Chondrocyte (in vitro differentiated cells): ENCODE measurements at places on chromosomes 3 and 15. TPM values are rescaled to one million over a fixed set of nuclear protein-coding genes. Genes with fewer than 3 reads are reported as not detected.

Gene TUSC7
- not detected in 3 replicates for total RNA-seq

Gene CELSR3
- total RNA-seq = 9.6 to 11.4 TPM (median 10.5 TPM) in 3 replicates

Gene DIS3L
- total RNA-seq = 18.6 to 26.1 TPM (median 18.9 TPM) in 3 replicates

Gene ZPLD1
- not detected in 3 replicates for total RNA-seq

Gene RBPMS2
- 1.8 to 6.0 TPM (median 4.7 TPM) in 3 replicates for total RNA-seq

Gene ADAMTS9
- total RNA-seq = 4.6 to 5.6 TPM (median 5.1 TPM) in 3 replicates

Gene THUMPD3
- 41.7 to 49.8 TPM (median 43.9 TPM) in 3 replicates for total RNA-seq

Gene RGMA
- 13.0 to 26.2 TPM (median 15.6 TPM) in 3 replicates for total RNA-seq

Gene SLC12A8
- 6.1 to 7.7 TPM (median 7.4 TPM) in 3 replicates for total RNA-seq

Gene ABTB1
- total RNA-seq = 18.1 to 27.2 TPM (median 26.7 TPM) in 3 replicates

Gene CLDN18
- not detected in 3 replicates for total RNA-seq

Gene OR5K2
- not detected in 3 replicates for total RNA-seq

Gene RLBP1
- not detected in 3 replicates for total RNA-seq

Gene MED12L
- total RNA-seq = 0.97 to 2.6 TPM (median 2.4 TPM) in 3 replicates

Gene CAPN3
- total RNA-seq = 2.8 to 3.3 TPM (median 3.2 TPM) in 3 replicates

Gene TERC
- total RNA-seq = 0.99 to 1.4 TPM in 2 of 3 replicates, not detected in the other

Gene GRIP2
- 0.20 to 0.63 TPM in 2 of 3 replicates, not detected in the other for total RNA-seq

Gene SKIL
- total RNA-seq = 94.0 to 177 TPM (median 96.0 TPM) in 3 replicates

Gene MCTP2
- 3.6 to 4.5 TPM (median 4.0 TPM) in 3 replicates for total RNA-seq

Gene CNTN6
- 2.1 to 8.3 TPM (median 2.2 TPM) in 3 replicates for total RNA-seq

- DNase-seq = no peak
These were observed 468.4 kb upstream of the MDFIC2 start for GRCh38 chr3:70780790-70781189.

DNA sequence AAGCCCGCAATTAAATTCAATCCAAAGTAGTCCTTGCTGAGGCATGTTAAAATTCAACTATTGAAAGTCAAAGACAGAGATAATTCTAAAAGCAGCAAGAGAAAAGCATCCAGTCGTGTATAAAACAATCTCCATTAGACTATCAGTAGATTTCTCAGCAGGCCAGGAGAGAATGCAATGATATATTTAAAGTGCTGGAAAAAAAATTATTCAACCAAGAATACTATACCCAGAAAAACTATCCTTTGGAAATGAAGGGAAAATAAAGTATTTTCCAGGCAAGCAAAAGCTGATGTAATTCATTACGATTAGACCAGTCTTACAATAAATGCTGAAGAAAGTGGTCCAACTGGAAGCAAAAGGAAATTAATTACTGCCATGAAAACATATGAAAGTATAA is 113.5 kb downstream of the TRIM42 start:
- DNase-seq = no peak

DNA sequence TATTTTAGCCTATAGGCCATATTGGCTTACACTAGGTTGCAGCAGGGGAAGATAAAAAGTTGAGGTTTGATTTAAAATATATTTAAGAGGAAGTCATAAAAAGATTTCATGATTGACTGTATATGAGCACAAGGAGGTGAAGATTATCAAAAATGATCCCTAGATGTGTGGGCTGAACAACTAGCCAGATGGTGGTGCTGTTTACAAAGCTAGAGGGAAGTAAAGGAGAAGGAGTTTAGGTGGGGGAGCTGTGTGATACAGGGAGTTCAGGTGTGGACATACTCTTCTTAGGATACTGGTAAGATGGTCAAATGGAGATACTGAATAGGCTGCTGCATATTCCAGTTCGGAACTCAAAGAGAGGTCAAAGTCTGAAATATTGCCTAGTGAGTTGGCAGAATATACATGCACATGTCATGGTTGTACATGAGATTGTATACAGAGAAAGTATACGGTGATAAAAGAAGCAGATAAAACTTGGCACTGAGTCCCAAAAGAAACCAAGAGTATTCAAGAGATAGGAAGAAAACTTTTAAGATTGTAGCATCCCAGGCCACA is 727.8 kb downstream of the NLGN1 start:
- no peak for DNase-seq

DNA sequence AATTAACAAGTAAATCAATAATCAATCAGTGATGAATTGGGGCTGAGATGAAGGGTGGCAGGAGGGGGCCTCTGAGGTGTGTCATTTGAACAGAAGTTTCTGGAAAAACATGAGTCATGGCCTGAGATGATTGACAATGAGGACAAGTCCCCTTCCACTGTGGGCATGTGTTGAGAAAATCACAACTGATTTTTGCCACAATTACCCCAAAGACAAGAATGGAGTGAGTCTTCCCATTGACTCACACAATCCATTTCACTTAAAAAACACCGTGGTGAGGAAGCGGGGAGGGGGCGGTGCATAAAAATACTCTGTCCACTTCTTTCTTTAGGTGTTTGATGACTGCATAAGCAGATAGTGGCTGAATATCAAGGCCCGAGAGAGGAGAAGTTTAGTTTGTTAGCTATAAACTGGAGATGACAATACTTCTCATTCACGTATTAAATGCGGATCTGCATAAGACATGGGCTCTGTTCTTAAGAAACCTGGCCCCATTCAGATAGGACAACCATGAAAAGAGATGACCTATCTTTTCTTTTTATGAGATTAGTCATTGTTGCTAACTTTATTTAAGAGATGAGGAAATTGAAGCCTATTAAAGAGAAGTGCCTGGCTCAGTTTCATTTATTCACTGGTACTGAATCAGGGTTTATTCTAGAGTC is 34.7 kb downstream of the SHC4 start:
- no peak for DNase-seq

GRCh38 chr3:169699536-169700050 is 36.1 kb upstream of the MECOM start:
- DNase-seq = no peak

DNA sequence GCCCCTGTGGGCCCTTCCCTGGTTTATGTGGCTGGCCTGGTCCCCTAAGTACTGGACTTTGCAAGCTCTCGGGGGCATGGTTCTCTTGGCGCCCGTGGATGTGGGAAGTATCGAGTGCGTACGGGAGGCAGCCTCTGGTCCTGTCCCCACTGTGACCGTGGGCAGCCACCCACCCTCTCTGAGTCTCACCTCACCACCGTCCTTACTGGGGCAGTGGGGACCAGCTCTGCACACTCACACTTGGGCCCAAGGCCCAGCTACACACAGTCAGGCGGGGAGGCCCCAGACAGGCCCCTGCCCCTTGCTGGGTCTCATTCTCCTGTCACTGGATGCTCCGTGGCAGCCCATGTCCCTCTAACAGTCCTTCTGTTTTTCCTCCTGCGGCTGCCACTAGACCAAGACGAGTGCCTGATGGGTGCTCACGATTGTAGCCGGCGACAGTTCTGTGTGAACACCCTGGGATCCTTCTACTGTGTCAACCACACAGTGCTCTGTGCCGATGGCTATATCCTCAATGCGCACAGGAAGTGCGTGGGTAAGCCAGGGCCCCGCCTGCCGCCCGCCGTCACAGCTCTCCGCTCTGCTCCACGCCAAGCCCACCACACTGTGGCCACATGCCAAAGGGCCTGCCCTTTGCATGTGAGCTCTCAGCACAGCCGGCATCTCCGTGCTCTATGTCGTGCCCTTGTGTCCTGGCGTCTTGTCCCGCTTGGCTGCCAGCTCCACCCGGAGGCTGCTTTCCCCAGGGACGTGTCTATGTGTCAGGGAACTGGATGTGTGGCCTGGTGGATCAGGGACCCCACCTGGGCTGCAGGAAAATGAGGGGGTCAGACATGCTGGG is 72.7 kb downstream of the FBLN2 start:
- DNase-seq = peak; percentile 73

GRCh38 chr15:65923264-65923663 is 54.0 kb downstream of the RAB11A start:
- no peak for DNase-seq

- no peak for DNase-seq
These were observed 11.0 kb downstream of the TSPAN3 start for GRCh38 chr15:77059786-77060361.

- DNase-seq = no peak
These were observed 125.9 kb downstream of the MYRIP start for GRCh38 chr3:39935261-39935660.

- no peak for DNase-seq
These were observed 566 bp downstream of the ETV5 start for GRCh38 chr3:186108106-186108940.

DNA sequence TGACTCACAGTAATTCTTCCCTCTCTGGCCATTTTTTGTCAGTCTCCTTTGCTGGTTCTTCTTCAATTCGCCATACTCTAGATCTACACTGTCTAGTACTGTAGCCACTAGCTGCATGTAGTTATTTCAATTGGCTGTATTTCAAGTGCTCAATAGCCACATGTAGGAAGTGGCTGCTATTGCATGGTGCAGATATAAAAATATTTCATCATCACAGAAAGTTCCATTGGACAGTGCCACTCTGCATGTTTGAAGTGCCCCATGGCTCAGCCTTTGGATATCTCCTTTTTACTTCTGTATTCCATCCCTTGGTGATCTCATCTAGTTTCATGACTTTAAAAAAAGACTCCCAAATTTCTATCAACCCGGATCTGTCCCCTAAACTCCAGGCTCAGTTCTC is 22.1 kb downstream of the PPP2R3A start:
- no peak for DNase-seq

DNA sequence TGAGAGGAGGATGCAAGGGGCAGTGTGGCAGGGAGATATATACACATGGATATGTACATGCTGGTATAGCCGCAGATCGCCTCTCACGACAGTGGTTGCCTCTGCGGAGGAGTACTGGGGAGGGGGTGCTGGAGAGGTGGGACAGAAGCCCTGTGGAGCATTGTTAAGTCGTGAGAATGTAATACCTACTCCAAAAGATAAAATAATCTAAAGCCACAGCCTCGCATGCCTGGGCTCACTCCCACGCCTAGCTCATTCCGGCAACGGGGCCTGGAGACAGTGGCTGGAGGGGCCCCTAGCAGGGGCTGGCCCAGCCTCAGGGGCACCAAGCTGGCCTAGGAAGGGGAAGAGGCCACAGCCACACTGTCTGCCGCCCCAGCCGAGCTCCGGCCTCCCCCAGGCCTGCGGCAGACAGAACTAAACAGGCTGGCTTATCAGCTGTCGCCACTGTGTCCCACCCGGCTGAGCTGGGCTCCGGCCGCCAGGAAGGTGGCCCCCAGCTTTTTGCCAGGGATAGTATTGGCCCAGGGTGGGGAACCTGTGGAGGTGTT is 65.1 kb upstream of the LCTL start:
- peak; percentile 43 for DNase-seq

DNA sequence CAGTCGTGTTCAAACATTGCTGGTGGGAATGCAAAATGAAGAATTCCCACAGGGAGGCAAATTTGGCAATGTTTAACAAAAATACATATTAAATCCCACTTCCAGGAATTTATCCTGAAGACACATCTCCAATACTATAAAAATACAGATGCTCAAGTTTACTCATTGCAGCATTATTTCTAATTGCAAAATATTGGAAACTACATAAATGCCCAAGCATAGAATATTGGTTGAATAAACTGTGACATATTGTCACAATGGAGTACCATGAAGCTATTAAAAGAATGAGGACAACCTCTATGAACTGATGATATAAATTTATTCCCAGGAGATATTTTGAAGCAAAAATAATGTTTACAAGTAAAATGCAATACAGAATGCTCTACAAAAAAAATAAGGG is 49.7 kb upstream of the UBE2E2 start:
- no peak for DNase-seq

GRCh38 chr3:167887096-167887495 is 151.6 kb downstream of the SERPINI1 start:
- DNase-seq = no peak

- DNase-seq = no peak
These were observed 30.9 kb downstream of the CDC25A start for GRCh38 chr3:48157202-48157840.

DNA sequence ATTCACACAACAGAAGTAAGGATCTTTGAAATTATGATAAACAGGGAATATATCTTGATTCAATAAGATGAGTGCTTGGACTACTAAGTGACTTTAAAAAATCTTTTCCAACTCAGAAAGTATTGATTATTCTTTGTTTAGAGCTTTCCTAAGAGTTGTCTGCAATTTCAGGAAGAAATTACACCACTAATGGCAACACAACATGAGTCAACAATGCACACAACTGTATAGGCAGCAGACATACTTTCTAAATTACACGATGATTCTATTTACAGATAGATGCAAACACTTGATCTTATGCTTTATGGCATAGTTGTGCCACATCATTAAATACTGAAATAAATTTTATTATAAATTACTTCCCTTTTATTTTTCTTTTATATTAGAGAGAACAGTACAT is 4.4 kb downstream of the NAA50 start:
- no peak for DNase-seq

GRCh38 chr3:56055546-56055945 is 412.7 kb downstream of the ERC2 start:
- DNase-seq = no peak

GRCh38 chr15:76146812-76147211 is 87.0 kb downstream of the TMEM266 start:
- no peak for DNase-seq

DNA sequence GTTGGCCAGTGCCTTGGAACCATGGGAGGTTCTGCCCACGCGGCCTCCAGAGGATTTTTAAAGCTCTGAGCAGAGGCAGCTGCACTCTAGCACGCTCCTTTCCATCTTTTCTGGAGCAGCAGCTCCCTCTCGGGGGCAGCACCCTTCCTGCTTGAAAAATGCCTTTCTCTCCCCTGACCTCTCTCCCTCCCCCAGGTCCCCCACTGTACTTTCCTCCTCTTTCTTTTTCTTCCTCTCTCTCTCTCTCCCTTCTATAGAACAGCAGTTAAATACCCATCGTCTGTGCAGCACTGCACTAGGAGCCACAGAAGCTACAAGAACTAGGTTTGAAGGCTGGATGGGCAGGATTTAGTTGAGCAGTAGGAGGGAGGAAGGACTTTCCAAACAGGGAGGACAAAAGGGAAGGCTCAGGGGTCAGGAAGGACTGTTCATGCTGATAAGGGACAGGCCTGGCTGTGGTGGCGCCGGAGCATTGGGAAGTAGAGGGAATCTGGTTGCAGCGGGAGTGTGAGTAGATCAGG is 4.4 kb downstream of the ALPK3 start:
- no peak for DNase-seq

DNA sequence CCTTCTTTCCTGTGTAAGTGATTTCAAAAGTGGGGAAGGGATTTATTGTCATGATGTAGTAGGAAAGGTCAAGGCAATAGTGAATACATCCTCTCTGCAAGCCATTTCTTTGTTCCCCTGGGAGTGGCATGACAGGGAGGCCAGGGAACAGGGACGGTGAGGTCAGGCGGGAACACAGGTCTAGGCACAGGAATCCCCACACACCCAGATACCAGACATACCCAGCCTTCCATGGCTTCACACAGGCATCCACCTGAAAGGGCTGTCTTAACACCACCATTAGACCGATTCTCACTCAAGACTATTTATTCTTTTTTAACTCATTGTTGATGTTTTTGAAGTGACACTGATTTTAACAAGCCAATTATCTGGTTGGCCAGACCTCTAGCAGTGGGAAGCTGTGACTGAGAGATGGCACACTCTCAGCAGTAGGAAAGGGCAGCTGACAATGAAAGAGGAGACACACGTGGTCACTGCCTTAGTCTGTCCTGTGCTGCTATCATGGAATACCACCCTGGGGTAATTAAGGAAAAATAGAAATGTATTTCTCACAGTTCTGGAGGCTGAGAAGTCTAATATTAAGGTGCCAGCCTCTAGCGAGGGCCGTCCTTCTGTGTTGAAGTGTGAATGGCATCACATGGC is 74.6 kb upstream of the MYZAP start:
- no peak for DNase-seq
